ENCODE measurements at places on chromosomes 6 and 20.

- DNase-seq: no peak
These were observed 16.1 kb downstream of the PLA2G7 start for GRCh38 chr6:46719099-46719498.

DNA sequence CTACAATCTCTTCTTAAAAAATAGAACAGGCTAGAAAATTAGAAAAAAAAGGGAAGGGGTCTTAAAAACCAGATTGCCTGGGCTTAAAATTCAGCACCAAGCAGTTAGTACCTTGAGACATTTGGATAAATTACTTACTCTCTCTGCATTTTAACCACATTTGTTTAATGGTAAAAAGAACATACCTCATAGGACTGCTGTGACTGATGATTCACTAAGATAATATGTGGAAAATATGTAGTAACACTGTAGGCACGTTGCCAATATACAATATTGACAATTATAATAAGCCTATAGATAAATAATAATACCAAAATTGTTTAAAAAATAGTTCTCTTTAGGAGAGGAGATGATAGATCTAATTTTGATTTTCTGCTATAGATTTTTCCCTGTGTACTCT, 750.4 kb downstream of the TENT5A start:
- no peak for DNase-seq

- no peak for DNase-seq
These were observed 9.8 kb downstream of the MMUT start for GRCh38 chr6:49453221-49453620.

- no peak for DNase-seq
These were observed 275.7 kb downstream of the SOX4 start for GRCh38 chr6:21869085-21869771.

- no peak for DNase-seq
These were observed 261.5 kb downstream of the SLC24A3 start for GRCh38 chr20:19473922-19474286.

Measured in H9 (cell line).